ENCODE measurements at places on chromosomes 2 and 18.

- no peak for DNase-seq
Observed at GRCh38 chr2:74862020-74862964, 28.4 kb downstream of the HK2 start.

GRCh38 chr2:190722061-190722759 is 73.3 kb downstream of the NAB1 start:
- DNase-seq, result no peak

- no peak for DNase-seq
Observed at GRCh38 chr2:123839326-123839725, 185.8 kb upstream of the CNTNAP5 start.

GRCh38 chr2:139478165-139478914 is 698.1 kb upstream of the NXPH2 start:
- DNase-seq, result no peak
